ENCODE measurements at places on chromosomes 3 and 15. TPM values are rescaled to one million over a fixed set of nuclear protein-coding genes. Genes with fewer than 3 reads are reported as not detected.
A peak's percentile ranks its signal among the peaks of the same experiment; 100 is the strongest.

DNA sequence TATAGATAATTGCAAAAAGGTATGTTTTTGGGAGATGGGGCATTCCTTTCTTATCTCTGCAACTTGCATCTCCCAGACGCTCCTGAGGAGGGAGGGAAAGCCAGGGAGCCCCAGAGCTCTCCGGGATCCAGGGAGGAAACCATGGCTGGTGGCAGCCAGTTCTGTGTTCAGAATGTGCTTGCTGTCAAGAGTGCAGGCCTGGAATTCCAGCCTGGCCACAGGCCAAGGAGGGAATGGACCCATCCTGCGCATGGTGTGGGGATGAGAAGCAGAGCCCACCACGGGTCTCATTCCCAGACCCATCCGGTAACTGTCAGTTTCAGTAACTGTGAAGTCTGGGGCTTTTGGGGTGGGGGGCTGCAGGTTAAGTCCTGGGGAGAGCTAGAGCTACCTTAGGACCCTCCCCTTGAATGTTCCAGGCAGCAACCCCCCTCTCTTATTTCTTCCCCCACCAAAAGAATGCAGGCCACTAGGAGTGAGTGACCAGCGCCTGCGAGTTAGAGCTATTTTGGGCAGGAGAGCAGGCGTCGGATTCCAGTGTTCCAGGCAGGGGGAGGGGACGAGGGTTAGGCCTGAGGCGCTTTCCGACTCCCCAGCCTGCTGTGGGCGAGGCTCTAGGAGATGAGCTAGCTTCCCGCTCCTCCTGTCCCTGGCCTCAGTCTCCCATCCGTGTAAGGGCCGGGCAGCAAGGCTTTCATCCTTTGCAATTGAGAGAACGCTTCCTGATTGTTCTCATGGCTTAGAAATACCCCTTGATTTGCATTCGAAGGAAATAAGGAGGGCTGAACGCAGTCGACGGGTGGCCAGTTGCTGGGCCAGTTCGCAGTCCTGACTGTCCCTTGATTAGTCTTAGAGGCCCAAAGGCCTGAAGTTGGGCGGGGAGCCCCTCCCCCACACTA, 781 bp upstream of the DAG1 start:
- DNase-seq, result peak; percentile 43

DNA sequence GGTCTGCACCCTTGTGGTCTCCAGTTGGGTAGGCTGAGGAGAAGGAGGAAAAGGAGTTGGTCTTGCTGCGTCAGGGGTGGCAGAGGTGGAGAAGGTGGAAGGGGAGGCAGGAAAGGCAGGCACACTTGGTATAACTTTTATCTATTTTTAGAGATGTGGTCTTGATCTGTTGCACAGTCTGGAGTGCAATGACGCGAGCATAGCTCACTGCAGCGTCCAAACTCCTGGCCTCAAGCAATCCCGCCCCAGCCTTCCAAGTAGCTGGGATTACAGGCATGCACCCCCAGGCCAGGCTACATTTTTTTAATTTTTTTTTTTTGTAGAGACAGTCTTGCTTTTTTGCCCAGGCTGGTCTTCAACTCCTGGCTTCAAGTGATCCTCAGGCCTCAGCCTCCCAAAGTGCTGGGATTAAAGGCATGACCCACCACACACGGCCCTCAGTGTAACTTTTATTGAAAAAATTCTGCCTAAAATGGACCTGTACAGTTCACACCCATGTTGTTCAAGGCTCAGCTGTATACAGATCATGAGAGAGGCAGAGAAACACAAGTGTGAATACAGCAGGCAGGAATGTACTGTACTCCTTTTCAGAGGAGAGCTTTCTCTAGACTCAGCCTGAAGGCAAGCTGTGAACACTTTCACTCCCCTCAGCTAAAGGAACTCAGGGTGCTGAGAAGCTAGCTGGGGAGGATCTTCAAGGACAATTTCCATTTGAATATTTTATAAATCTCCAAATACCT, 2.1 kb upstream of the RHOV start:
- DNase-seq, result no peak

- no peak for DNase-seq
These were observed 106.3 kb upstream of the MEIS2 start for GRCh38 chr15:37206690-37207089.

DNA sequence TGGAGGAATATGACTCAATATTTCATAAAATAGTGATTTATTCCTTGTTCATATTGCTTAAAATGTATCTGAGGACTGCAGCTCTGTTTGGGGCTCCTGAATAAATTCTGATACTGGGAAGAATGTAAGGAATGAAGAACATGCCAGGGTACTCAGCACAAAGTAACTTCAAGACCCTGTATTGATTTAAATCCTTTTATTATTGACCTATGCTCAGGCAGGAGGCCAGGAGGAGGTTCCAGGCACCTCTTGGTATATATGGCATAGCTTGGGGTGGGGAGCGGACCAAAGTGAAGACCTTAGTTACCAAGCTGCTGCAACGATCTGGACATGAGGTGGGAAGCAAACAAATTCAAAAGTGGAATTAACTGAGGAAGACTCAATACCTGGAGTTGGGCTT, 142.8 kb upstream of the PEX5L start:
- DNase-seq, result no peak

DNA sequence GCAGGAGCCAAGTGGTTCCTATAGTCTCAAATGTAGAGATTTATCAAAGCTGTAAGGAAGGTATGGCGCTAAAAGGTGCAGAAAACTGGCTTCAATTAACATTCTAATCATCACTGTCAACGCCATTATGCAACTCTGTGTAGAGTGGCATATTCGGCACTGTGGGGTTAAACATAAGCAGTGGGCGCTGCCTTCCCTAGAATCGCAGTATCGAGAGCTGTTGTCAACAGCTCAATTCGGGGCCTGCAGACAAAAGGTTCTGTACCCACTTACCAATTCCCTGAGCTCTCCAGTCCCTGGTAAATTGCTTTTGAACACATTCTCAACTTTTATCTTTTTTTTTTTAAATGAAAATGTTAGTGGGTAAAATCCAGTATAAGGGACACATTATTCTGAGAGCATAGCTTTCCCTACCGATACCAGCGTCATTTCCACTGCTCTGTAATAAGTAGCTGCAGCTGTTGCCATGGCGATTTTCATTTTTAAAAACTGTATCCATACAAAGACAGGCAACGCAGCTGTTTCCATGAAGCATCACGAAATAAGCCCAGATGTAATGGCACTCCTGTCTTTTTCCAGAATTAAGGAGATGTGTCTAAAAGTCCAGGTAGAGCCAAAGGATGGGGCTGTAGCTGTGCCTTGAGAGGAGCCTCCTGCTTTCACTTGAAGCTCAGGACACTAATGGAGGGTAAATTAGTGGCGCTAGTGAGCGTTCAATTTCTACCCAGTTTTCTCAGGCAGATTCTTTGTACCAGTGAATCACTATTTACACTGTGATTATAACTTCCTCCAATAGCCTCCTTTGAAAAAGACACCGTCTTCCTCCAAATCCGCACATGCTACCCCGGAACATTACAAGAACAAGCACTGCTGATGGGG, 250.3 kb downstream of the SLC9A9 start:
- DNase-seq, result no peak

DNA sequence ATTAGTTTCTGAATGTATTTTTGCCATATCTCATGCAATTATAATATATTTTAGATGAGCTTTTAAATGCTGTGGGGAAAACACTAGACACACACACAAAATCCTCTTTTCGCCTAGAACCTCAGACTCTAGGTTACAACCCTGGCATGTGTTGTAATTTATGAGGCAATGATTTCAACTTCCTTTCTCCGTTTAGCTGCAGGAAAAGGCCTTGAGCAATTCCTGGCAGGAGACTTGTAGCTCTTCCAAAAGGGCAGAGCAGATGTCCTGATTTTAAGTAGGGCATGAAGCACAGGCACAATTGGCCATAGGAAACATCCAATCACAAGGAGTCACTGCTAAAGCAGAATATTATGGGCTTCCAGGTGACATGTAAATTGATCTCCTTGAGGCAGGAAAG, 82.0 kb downstream of the GPR156 start:
- peak; percentile 79 for DNase-seq

- peak; percentile 96 for DNase-seq
These were observed at the start of gene LEO1 for GRCh38 chr15:51971375-51972133. Gene LEO1, minus strand, starts transcription at chr15:51971778. Its CDS starts 33 bp downstream, at chr15:51971745.

GRCh38 chr15:51335538-51336410, 2.6 kb downstream of the CYP19A1 start:
- no peak for DNase-seq

DNA sequence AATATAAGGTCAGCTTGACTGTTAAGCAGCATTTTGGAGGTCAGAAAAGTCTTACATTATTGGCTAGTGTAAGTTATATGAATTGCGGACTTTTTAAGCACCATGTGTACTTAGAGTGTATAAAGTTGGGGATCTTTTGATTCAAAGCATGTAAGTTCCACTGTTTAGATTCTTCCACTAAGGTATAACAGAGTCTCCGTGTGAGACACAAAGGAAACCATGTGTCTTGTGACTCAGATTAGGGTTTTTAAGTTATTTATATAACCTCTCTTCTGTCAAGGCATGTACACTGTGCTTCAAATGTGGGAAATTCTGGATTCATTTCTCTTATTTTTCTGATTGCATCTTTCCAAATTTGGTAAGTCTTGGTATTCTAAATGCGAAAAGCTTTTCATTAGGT, 143.5 kb upstream of the SOX2 start:
- peak; percentile 11 for DNase-seq

GRCh38 chr15:47337106-47337505, 380.2 kb upstream of the SEMA6D start:
- DNase-seq, result no peak

- DNase-seq, result no peak
These were observed 88.9 kb downstream of the MBNL1 start for GRCh38 chr3:152357587-152357986.

GRCh38 chr3:150342896-150343467, 65.1 kb upstream of the TSC22D2 start:
- DNase-seq, result no peak

DNA sequence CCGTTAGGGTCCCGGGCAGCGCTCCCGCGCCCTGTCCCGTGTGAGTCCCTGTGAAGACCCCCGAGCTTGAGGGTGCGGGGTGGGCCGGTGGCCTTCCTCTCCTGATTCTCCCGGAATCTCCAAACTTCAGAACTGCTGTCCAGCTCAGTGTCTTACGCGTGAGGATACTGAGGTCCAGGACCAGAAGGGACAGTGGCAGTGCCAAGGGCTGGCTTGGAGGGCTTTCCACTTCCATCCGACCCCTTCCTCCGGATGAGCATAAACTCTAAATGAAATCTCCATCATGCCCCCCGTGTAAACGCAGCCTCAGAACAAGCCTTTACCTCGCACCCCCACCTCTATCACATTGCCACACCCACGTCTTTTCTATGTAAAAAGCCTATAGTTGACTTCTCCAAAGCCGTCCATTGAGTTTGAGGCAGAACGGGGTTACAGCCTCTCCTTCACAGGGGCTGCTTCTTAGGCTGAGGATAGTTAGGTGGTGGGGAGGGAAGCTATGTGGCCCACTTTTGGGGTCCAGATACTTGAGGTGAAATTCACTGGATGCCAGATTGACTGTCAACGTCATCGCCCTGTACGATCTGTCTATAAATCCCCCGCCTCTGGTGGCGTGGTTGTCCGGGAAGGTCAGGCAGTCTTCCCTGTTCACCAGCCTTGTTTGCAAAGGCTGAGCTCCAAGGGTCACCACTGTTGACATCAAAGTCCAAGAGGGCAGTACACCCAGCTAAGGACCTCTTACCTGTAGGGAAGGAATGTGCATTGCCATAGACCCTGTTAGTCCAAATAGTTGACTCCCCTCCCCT, 1.1 kb downstream of the EDEM1 start:
- DNase-seq, result no peak

DNA sequence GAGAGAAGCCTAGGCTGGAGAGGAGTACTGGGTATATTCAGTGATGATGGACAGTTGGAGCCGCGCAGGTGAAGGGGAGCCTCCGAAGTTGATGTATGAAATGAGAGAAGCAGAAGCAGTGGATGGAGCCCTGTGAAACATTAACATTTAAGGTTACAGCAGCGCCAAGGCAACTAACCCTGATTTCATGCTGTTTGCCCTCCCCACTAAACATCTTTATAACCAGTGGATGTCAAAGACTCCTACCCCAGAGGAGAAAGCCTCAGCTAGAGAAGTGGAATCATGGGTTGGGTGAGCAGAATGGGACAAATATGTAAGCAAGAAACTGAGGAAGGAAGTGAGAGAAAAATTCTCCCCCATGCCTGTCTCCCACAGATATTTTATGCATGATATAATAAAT, 92.0 kb upstream of the NMNAT3 start:
- DNase-seq, result no peak

The VPS13C gene
- 17.2 TPM for total RNA-seq

The CPN2 gene
- not detected for total RNA-seq

The CX3CR1 gene
- not detected for total RNA-seq

The CCDC13 gene
- total RNA-seq, result not detected
